ENCODE measurements at places on chromosomes 3 and 15.
A peak's percentile ranks its signal among the peaks of the same experiment; 100 is the strongest.

GRCh38 chr3:194886836-194887235 is 201.2 kb downstream of the FAM43A start:
- no peak for DNase-seq

- DNase-seq = no peak
Measured at GRCh38 chr3:122502139-122502538, 12.6 kb downstream of the KPNA1 start.

DNA sequence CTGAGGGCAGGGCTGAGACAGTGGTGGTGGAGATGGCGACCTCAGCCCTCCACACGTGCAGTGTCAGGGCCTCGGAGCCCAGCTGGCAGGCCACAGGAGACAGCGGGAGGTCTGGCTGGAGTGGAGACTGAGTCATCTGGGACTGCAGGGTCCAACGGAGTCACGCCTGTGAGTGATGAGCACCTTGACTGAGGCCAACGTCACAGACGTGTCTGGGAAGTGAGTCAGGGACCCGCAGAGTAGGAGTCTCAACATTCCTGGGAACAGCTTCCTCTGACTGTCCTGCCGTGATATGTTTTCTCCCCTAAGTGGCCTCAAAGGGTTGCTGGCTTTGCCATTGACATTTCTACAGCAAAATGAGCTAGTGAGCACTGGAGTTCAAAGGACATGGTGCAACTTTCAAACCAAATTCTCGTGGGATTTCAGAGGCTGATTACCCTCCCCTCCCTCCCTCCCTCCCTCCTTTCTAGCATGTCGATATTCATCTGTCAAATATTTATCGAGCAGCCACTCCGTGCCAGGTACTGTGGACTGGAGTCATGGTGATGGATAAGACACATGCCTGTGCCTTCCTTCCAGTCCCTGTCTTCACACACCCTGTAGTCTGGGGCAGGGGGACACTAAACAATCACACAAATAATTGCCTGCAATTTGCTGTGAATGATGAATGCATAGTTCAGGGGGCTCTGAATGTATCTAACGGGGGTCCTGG is 53.3 kb upstream of the AMOTL2 start:
- peak; percentile 41 for DNase-seq

- no peak for DNase-seq
Measured at GRCh38 chr3:130792246-130792645, 45.6 kb upstream of the PIK3R4 start.

- peak; percentile 77 for DNase-seq
Measured at GRCh38 chr3:52237657-52238172, 1.2 kb downstream of the TWF2 start.

- no peak for DNase-seq
Measured at GRCh38 chr3:114435386-114436115, 141.7 kb downstream of the TIGIT start.

GRCh38 chr3:195203606-195204005 is 67.4 kb downstream of the XXYLT1 start:
- DNase-seq = no peak

DNA sequence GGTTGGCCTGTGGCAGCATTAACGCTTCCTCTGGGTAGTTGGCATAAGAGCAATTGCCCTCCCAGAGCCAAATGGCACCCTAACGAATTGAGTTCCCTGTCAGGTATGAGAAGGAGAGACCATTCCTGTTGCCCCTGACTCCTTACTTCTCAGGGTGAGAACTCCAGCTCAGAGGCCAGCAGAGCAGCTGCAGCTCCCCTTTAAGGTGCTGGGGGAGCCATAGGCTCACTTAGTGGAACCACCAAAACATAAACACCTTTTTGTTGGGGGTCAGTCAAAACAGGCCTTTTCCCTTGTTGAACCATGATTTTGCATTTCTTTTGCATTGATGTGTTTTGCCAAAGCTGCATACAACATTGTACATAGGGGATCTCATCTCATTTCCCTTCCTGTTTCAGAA is 28.1 kb upstream of the LHFPL4 start:
- no peak for DNase-seq

- no peak for DNase-seq
Measured at GRCh38 chr3:64922213-64922612, 234.4 kb upstream of the ADAMTS9 start.

DNA sequence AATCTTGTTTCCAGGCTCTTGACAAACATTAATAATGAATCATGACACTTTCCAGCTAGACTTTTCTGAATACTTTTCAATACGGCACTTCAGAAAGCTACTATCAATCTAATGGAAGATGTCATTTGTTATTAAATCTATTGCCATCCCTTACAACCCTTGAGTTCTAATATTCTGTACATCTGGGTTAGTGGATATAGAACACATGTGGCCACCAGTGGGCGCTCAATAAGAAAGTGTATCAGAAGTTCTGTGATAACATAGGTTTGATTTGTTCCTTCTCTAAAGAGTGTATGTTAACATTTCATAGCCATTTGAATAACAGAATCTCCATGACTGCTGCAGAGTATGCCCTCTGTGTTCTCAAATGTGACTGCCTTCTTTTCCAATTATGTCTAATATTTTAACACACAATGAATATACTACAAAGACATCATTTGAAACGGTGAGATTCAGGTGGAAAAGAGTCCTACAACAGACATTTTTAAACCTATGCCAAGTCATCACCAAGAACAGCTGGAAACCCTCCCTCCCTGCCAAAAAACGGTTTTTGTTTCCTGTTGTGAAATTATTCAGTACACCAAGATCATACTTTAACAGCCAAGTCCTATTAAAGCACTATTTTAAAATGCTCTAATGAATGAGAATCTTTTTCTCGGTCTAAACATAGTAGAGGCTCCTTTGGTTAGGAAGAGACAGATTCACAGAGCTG is 22.2 kb downstream of the ALDH1A2 start:
- DNase-seq = peak; percentile 44

GRCh38 chr3:98600412-98601095 is 7.1 kb upstream of the CPOX start:
- no peak for DNase-seq

- DNase-seq = no peak
Measured at GRCh38 chr3:14899993-14900618, 47.3 kb upstream of the NR2C2 start.

GRCh38 chr3:107990433-107990832 is 100.4 kb downstream of the CD47 start:
- DNase-seq = no peak

GRCh38 chr3:161796780-161797179 is 300.2 kb downstream of the OTOL1 start:
- DNase-seq = no peak

- DNase-seq = no peak
Measured at GRCh38 chr3:168888781-168889180, 774.7 kb downstream of the MECOM start.

GRCh38 chr3:117322866-117323265 is 613.3 kb downstream of the TUSC7 start:
- DNase-seq = peak; percentile 17

DNA sequence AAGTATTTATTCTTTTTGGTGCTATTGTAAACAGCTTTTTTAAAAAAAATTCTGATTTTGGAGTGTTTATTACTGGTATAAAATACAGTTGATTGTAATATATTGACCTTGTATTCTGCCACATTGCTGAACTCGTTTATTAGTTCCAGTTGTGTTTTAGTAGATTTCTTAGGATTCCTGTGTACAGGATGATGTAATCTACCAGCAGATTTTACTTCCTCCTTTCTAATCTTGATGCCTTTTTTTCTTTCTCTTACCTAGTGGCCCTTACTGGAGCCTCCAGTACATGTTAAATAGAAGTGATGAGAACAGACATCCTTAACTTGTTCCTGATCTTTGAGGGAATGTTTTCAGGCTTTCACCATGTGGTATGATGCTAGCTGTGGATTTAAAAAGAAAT is 70.4 kb upstream of the KY start:
- DNase-seq = peak; percentile 46

- no peak for DNase-seq
Measured at GRCh38 chr3:18634461-18634860, 209.3 kb upstream of the SATB1 start.

- no peak for DNase-seq
Measured at GRCh38 chr15:91426412-91426811, 326.4 kb downstream of the SV2B start.

GRCh38 chr3:60651799-60652198 is 599.5 kb downstream of the FHIT start:
- DNase-seq = no peak

- DNase-seq = no peak
Measured at GRCh38 chr3:190183121-190183520, 62.4 kb upstream of the P3H2 start.

DNA sequence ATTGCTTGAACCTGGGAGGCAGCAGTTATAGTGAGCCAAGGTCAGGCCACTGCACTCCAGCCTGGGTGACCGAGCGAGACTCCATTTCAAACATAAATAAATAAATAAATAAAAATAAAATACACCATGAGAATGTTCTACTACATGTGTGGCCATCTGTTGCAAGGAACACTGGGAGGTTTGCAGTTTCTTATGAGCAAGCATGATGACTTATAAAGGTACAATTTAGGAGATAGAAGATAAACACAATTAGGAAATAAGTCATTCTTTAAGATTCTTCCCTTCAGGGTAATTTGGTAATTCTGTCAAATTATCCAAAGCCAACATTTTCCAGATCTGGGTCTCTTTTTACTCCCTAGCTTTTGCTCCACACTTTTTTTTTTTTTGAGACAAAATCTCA is 13.4 kb downstream of the HTR3C start:
- no peak for DNase-seq

DNA sequence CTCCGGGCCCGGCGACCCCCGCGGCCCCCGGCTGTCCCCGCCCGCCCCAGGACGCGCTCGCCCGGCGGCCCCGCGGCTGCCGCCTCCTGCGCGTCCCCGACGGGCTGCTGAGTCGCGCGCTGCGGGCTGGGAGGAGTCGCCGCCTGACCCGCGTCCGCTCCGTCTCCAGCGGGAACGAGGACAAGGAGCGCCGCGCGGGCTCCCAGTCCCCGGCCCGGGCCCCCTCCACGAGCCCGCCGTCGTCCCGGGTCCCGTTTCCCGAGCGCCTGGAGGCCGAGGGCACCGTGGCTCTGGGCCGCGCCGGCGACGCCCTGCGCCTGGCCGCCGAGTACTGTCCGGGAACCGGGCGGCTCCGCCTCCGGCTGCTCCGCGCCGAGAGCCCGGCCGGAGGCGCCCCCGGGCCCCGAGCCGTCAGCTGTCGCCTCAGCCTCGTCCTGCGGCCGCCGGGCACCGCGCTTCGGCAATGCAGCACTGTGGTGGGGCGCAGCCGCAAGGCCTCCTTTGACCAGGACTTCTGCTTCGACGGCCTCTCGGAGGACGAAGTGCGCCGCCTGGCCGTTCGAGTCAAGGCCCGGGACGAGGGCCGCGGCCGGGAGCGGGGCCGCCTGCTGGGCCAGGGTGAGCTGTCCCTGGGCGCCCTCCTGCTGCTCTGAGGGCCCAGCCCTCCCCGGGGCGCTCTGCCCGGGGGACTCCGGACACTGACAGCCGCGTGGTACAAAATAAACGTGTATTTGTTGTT is 1.5 kb downstream of the C2CD4A start:
- DNase-seq = peak; percentile 81

All from NB4 (cell line).